ENCODE measurements at places on chromosomes 5 and 9.

DNA sequence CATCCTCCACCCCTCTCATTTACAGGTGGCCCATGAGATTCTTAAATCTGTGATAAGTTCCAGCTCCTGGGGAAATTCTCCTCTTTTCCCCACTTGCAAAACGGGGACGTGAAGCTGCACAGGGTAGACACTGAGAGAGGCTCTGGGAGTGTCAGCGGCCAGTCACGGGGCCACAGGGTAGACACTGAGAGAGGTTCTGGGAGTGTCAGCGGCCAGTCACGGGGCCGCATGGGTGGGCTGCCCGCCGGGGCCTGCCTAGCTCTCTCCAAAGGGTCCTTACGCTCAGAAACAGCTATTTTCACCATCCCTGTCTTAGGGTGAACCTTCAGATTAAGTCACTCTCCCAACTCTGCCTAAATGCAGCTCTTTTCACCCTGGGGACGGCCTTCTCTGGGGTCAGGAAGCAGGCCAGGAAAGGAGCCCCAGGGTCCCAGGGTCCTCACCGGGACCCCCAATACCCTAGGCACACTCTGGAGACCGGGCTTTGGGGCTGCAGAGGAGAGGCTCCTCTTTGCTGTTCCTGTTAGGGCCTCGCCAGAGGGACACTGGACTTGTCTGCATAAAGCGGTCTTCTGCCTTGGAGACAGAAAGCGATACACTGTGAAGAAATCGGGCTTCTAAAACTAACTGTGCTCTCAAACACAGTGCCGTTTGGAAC is 1.5 kb downstream of the FAM78A start:
- no peak for DNase-seq

DNA sequence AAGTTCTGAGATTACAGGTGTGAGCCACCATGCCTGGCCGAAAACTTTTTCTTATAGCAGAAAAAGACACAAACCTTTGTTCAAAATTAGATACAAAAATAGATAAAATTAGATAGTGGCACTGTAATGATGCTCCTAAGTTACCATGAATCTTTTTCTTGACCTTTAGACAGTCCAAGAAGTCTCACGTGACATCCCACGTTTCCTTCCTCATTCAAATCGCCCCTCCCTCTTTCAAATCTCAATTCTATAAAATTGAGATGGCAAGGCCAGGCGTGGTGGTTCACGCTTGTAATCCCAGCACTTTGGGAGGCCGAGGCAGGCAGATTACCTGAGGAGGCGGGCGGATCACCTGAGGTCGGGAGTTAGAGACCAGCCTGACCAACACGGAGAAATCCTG is 7.7 kb upstream of the ZCCHC10 start:
- DNase-seq = no peak

DNA sequence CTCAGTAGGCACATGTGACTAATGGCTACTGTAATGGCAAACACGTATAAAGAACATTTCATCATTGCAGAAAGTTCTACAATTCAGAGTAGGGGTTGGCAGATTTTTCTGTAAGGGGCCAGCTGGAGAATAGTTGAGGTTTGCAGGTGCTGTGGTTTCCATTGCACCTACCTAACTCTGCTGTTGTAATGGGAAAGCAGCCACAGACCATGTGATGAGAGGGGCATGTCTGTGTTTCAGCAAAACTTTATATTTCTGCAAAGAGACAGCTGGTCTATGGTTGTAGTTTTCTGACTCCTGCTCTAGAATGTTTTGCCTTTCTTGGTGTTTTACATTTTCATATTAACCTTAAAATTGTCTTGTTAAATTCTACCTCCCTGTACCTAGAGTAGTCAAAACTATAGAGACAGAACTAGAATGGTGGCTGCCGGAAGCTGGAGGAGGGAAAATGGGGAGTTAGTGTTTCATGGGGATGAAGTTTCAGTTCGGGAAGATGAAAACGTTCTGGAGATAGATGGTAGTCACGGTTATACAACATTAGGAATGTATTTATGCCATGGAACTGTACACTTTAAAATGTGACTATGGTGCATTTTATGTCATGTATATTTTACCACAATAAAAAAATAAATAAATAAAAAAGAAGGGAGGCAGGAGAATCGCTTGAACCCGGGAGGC is 44.3 kb downstream of the NUP214 start:
- DNase-seq = no peak

DNA sequence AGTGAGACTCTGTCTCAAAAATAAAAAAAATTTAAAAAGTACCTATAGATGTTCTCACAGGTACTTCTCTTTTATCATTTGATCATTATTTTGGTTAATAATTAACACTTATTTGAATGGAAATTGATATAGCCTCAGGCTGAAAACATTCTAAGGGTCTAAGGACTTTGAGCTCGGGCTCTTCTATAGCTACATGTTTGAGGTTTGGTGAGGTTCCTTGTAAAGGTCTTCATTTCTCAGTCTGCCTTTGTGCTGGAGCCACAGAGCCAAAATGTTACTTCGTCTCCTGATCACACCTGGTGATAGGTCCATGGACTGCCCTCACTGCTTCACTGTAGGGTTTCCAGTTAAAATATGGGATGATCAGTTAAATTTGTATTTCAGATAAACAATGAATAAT is 22.6 kb downstream of the ARHGEF37 start:
- DNase-seq = no peak

GRCh38 chr9:31185831-31186230 is 1198.6 kb upstream of the ACO1 start:
- DNase-seq = no peak

DNA sequence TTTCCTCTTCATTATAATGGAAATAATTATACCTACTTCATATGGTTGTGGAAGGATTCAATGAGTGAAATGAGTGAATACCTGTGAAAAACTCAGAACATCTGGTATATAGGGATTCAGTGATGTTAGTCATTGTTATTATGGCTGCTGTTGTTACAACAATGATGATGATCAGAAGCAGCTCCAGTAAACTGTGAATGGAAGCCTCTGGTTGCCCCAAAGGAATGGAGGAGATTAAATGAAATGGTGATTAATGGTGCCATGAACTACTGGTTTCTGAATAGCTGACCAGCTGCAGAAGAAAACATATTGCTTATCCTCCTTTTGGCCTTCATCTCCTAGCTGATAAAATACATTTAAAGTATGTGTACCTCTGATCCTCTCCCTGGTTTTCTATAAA is 372.0 kb downstream of the ARHGEF28 start:
- no peak for DNase-seq

DNA sequence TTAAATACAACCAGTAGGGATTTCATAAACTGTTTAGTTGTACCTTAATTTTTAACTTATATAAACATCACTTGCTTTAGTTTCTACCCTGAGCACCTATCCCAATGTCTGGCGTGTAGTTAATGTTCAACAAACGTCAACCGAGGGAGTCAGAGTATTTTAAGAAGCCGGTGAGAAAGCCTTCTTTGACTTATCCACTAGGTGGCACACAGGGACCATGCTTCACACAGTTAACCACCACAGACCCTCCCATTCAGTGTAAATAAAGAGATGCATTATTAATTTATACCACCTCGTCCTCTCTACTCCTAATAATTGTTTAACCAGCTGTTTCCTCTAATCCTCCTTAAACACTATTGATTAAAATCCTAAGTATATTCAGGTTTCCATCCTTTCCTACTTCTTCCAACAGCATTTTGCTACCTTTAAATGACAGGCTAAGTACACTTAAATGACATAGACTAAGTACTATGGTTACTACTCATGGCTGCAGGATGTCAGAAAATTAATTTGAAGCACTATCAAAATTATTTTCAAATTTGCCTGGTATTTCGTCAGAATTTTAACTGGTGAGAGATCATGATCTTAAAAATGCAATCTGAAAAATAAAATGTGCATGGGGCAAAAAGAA is 2.3 kb downstream of the HAPLN1 start:
- peak; percentile 67 for DNase-seq

DNA sequence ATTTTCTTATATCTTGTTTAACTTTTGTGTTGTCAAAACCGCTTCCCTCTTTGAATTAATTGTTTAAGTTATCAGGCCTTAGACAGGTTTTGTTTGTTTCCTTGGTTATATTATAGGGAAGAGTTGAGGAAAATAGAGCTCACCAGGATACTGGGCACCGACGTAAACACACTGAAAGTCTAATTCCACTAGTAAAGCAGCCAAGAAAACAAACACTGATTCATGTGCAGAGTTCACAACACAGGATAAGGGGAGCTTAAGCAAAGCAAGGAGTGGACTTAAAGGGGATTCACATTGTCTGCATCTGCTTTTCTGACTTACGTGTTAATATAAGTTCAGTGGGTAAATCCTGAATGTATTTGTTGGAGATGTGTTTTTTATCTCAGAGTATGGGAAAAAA is 139.0 kb upstream of the CDH6 start:
- no peak for DNase-seq

DNA sequence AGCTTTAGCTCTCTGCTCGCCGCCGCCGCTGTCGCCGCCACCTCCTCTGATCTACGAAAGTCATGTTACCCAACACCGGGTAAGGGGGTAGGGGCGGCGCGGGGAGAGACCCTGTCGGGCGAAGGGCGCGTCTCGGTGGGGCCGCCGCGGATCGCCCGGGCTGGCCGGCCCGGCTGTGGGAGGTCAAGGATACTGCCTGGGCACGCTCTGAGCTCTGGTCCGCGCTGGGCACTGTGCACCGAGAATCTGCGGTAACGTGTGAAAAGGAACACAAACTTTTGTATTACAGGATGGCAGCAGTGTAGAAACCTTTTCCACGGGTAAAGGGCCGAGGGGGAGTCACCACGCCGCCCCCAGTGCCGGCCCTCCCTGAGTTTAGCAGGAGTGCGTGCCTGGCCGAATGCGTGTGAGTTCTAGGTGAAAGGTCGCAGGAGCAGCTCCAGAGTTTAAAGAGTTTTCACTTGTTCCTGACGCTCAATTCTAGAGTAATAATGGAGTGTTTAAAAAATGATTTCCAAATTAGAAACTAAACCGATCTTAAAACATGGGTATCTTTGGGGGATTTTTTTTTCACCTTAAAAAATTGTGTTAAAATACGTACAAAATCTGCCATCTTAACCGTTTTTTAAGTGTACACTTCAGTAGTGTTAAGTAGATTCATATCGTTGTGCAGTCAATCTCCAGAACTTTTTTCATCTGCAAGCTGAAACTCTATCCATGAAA is at the start of gene HSDL2:
TSS of gene HSDL2 (plus strand) at position 7 of the 723 bp plus-strand sequence. CDS start at position 63, 56 bp downstream.
- DNase-seq = no peak

DNA sequence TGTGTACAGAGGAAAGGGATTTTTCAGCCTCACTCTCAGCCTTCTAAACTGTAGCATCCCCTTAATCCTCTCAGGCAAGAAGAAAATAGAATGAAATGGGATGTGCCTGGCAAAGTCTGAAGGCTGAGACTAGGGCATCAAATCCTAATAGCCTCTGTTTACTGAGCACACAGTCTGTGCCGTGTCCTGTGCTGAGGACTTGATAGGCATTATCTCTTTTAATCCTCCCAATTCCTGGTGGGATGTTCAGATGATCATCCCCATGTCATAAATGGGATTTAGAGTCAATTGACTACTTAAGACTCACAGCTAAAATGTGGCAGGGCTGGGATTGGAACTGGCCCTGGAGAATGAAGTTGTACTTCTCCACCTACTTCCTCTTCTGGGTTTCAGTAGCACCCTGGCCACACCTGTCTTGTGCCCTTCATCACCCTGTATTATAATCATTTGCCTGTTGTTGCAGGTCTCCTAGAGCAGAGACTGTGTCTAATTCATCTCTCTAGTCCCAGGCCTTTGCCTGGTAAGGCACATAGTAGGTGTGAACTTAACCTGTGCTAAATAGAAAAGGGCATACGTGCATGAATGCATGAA is 81.0 kb downstream of the WWC1 start:
- DNase-seq = no peak

All from NCI-H187 treated with DMSO at 0.1 percent for 48 hours (cell line).